Neuronal stem cell (in vitro differentiated cells): ENCODE measurements at places on chromosomes 3 and 15.

DNA sequence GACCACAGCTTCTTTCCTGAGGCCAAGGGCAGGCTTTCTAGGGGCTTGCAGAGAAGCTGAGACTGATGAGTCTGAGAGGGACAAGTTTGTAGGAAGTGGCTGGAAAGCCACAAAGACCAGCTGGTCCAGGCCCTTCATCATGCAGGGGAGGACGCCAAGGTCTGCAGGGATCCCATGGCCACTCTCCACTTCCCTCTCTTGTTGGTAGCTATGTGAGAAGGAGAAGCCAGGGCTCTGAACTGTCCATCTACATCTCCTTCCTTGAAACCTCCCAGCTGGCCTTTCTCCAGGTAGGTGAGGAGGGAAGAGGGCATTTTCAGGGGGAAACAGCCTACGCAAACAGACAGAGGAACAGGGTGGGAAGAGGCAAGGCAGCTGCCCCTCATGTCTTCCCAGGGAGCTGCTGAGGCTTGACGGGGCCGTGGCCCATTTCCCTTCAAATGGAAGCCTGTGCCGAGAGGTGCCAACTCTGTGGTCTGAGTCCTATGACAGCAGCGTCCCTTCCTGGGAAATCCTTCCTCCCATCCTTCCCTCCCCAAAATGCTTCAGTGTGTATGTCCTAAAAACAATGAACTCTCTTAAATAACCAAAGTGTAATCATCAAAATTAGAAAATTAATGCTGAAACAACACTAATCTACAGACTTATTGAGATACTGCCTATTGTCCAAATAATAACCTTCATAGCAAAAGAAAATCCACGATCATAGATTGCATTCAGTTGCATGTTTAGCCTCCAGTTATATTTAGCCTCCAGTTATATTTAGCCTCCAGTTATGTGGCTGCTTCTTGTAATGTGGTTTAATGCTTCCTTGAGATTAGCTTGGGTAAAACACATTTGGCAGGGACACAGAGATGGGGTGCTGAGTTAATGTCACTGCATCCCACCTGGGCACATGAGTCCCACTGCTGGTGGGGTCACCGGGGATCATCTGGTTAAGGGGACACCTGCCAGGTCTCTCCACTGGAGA lies 36.0 kb downstream of the GNB5 start:
- DNase-seq, result no peak

DNA sequence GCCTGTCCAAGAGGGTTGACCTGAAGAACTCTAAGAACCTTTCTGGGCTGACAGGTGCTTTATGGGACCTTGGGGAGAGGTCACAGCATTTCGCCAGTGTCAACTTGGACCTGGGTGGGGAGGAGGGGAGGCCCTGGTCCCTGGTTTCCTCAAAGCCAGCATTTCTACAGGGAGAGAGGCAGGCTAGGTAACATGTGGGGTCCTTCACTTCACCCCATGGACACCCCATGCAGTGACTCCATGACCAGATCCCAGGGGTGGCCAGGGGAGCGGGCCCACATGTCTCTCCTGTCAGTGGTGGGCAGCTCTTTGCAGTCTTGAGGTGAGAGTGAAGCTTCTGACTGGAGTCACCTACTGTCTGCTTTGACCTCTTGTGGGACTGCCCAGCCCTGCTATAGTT lies 35.8 kb downstream of the GOLGA6L10 start:
- DNase-seq, result no peak

GRCh38 chr3:126926684-126927400 lies 56.1 kb upstream of the PLXNA1 start:
- DNase-seq, result no peak

GRCh38 chr3:38653685-38654537 lies 4.4 kb upstream of the SCN5A start:
- DNase-seq, result no peak

DNA sequence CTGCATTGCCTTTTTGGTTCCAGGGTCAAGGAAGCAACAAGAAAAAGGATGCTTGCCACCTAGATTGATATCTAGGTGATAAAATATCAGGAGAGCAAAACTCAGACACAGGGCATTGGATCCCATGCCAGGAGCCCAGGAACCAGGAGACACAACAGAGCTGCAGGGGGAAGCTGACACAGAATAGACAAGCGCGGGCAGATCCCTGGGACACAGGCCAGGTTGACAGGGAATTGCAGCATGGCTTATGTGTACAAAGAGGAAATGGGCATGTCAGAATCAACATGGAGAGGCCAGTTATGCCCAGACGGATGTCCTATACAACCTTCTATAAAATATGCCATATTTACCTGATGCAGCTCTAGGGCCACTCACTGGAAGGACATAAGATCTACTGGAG lies 84.2 kb downstream of the SEMA6D start:
- DNase-seq, result no peak

- DNase-seq, result no peak
These were observed 52.7 kb downstream of the NFKBIZ start for GRCh38 chr3:101902041-101902440.

GRCh38 chr3:31210068-31210645 lies 315.7 kb upstream of the GADL1 start:
- no peak for DNase-seq

GRCh38 chr3:173615661-173616060 lies 218.1 kb downstream of the NLGN1 start:
- no peak for DNase-seq

- no peak for DNase-seq
These were observed 266.2 kb upstream of the VEPH1 start for GRCh38 chr3:157769378-157769777.

DNA sequence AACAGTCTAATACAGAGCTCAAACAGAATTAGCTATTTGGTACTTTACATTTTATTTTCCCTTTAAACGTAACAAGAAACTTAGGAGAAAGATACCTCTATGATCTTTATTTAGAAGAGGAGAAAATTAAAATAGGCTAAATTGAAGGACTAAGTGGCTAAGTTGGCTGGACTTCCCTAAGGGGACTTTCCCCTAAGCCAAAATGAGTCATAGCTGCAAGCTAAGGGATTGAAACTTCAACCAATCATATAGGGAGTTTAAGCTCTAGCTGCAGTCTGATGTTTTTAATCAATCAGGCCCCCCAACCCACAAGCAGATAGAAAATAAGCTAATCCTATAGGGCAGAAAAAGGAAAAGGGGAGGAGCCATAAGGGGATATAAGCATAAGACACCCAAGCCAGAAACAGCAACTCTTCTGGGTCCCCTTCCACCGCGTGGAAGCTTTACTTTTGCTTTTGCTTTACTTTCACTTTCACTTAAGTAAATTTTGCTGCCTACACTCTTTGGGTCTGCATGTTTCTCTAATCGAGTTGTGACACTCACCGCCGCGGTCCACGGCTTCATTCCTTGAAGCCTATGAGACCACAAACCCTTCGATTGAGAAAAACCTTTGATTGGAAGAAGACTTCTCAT lies 1108.5 kb upstream of the EPHA6 start:
- no peak for DNase-seq

GRCh38 chr3:172550347-172550943 lies 27.2 kb upstream of the TNFSF10 start:
- DNase-seq, result no peak

DNA sequence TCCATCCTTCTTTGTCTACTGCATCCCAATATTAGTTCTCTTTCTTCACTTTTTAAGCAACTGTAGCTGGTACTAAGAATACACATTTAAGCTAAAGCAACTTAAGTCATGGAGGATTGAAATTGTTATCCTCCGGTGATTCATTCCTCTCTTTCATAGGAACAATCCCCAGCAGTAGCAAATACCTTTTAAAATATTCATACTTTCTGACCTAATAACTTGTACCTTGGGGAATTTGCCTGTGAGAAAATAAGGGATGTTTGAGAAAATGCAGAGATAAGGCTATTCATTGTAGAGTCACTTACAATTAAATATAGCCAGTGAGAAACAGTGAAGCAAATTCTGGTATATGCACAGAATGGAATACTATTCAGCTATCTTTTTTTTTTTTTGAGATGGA lies 66.0 kb downstream of the VPS13C start:
- no peak for DNase-seq

DNA sequence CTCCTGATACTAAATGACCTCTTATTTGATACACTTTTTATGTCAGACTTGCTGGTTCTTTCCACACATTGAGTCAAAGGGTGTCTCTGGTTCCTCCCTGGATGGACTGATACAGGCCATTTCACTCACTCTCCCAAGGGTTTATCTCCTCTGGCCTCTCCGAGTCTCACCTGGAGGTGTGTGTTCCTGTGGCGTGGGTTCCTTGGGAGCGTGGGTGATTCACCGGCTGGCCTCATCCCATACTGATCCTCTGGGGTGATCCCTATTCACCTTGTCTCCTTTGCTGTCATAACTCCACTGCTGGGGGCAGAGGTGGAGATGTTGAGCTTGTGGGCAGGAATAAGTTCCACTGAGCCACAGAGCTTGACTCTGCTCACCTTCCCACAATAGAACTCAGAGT lies 61.1 kb downstream of the ST6GAL1 start:
- no peak for DNase-seq

GRCh38 chr3:99895703-99896441 lies 78.2 kb downstream of the CMSS1 start:
- no peak for DNase-seq

DNA sequence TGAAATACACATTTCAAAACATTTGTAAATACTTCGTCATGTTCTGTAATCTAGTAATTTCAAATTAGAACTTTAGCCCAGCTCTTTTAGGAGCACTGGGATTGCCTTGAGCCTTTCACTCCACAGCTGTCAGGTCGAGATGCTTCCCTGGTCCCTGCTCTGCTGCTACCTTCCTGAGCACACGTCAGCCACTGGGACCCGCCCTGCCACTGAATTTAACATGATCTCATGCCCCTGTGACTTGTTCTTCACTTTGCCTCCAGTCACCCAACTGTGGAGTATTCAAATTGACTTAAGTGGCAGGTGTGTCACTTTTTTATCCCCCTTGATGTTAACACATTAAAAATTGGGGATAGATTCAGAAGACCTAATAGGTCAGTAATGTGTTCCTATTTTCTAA lies 3.3 kb downstream of the ARRDC4 start:
- DNase-seq, result no peak

DNA sequence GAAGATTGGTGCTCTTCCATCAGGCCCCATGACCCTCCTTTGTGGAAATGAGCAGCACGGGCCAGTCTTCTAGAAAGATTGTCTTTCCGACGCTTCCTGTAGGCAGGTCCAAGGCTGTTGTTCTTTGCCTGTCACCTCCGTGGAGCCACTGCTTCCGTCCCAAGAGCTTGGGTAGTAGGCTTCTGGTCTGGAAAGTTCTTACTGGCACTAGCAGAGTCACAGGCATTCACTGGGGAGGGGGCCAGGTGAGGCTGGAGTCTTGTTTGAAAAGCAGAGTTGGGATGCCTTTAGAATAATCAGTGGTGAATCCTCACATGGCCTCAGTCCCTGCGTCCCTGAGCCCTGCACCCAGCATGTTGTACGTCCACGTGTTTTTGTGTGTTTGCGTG lies 76.2 kb upstream of the ADPGK start:
- no peak for DNase-seq

DNA sequence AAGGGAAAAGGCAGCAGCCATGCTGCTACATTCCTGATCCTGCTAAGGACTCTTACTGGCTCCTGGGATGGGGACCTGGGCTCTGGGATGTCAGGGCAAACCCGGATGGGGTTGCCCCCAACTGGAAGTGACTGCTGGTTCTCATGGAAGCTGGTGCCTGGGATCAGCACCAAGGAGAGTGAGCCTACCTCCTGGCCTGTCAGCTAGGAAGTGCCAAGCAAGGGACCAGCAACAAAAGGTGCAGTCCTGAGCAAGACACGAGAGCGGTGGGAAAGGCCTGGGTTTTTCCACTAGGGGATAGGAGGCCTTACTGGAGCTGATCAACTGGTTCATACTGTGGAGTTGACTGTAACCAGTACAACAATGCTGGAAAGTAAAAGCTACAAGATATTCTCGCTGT lies 47.9 kb upstream of the SYNM start:
- DNase-seq, result no peak

GRCh38 chr15:36449662-36450145 lies 129.7 kb upstream of the CDIN1 start:
- no peak for DNase-seq

GRCh38 chr3:81416812-81417211 lies 344.6 kb downstream of the GBE1 start:
- no peak for DNase-seq

- DNase-seq, result no peak
These were observed 217.3 kb downstream of the ZIC4 start for GRCh38 chr3:147189016-147189415.

DNA sequence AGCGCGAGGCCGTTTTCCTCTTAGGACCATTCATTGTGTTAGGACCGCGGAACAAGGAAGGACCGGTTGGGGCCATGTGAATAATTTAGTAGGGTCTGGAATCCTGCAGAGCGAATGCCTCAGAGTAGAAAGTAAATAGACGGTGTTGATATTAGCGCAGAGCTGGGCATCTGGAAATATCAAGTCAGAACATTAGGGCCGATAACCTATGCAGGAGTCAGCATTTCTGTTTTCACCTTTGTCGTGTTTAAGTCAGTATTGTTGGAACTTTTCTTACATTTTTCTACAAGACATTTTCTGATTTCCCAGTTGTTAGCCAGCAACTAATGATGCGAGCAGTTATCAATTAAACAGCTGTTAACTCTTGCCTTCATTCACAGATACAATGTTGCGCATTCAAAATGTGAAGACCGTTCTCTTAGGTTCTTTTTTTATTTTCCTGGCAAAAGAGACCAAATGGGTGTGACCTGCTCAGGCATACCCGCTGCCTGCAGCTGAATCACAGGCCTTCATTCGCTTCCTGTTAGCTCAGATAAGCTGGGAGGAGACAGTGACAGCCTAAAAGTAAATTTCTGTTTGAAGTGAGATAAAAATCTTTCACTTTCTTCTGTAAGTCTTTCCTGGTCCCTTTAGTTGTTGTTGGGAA lies 966 bp upstream of the PKM start:
- DNase-seq, result no peak

DNA sequence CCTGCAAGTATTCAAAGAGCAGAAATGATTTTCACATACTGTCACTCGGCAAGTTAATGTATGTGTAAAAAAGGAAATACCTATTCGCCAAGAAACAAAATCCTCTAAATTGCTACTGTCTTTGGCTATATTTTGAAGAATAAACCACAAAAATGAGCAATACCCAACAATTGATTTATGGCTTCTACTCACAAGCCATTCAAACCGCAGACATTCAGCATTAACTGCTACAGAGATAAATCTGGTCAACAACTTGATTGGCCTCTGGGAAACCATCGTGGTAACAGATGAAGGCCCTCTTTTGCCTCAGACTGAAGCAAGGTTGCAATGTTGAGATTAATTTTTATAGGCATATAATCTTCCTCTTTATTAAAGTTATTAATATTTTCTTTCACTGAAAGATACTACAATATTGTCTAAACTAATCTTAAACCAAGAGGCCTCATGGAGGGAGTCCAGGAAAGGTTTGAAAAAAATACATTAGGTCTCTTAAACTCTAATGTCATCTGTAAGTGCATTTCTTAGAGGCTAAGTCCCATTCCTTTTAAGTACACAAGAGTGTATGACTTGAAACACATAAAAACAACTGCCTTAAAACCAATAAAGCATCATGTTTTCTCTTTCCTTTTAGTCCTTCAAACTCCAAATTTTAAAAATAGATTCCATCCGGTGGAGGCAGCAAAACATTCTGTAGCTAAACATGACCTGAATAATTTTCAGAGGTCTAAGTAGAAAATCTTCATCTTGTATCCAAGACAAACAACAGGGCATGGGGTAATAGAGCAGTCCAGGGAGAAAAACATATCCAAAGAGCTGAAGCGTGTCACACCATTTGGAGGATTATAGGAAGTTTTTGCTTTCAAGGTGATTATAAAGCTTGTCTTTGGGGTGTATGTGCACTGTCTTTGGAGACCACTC lies 162.4 kb upstream of the TGFBR2 start:
- DNase-seq, result no peak
